Fibroblast of villous mesenchyme (primary cell): ENCODE measurements at places on chromosomes 11 and 22. TPM values are rescaled to one million over a fixed set of nuclear protein-coding genes. Genes with fewer than 3 reads are reported as not detected.

DNA sequence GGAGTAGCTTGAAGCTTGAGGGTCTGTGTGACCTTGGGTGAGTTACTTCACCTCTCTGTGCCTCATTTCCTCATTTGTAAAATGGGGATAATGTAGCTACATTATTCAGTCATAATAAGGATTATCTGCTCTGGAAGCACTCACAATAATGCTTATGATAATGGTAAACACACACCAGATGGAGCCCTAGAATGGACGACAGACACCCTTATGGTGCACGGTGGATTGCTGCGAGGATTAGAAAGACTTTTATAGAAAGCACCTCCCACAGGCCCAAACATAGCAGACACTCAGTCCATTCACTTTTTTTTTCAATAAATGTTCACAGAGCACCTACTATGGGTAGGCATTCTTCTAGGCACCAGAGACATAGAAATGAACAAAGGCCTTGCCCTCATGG is 53.8 kb downstream of the LARGE1 start:
- DNase-seq: no peak

DNA sequence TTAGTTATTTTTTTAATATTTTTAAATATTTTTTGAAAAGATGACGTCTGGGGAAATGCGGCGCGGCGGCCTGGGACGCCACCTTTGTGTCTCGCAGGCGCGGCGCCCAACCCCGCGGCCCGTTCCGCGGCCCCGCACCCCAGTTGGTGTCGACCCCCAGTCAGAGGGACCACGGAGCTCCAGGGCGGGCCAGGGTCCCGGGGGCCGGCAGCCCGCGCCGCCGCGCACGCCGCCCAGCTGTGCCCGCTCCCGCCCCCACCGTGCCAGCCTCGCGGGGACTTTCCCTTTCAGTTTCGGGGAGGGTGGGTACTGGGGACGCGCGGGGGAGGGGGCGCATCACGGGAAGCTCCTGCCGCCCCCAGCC is 1.6 kb downstream of the CCND1 start:
- DNase-seq: no peak

DNA sequence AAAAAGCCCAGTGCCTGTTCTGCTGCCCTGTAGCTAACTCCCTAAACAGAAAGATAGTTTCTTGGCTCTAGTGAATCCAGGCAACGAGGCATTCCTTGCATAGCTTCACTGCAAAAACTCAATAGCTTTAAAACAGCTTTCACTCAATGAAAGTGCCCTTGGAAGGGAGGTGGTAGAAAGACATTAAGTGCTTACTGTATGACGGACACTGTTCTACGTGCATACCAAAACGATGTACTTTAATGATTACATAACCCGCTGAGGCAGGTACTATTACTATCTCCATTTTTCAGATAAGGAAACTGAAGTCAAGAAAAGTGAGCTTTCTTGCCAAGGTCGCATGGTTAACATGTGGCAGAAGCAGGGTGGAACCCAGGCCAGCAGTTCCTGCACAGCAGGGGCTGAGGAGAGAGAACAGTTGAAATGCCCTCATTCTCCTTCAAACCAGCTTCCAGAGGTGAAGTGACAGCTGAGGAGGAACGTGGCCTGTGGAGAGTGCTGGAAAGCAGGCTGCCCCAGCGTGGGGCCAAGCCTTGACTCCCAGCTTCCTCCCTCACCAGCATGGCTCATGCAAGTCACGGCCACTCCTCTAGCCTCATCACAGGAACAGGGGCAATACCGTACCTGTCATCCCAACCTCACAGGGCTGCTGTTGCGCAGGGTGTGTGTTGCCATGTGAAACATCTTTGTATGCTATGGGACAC is 227.5 kb upstream of the NARS2 start:
- no peak for DNase-seq

Gene OR51F2
- total RNA-seq: not detected in 2 replicates

GRCh38 chr11:70489276-70489675 is 90.9 kb downstream of the CTTN start:
- no peak for DNase-seq

DNA sequence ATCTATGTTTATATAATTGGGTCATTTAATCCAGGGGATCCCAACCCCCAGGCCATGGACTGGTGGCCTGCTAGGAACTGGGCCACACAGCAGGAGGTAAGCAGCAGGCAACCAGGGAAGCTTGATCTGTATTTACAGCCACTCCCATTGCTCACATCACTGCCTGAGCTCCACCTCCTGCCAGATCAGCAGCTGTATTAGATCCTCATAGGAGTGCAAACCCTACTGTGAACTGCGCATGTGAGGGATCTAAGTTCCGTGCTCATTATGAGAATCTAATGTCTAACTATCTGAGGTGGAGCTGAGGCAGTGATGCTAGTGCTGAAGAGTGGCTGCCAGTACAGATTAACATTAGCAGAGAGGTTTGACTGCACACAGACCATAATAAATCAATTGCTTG is 32.8 kb downstream of the MS4A2 start:
- DNase-seq: no peak

Gene NAALADL1
- 23.7 and 27.4 TPM in 2 replicates for total RNA-seq

DNA sequence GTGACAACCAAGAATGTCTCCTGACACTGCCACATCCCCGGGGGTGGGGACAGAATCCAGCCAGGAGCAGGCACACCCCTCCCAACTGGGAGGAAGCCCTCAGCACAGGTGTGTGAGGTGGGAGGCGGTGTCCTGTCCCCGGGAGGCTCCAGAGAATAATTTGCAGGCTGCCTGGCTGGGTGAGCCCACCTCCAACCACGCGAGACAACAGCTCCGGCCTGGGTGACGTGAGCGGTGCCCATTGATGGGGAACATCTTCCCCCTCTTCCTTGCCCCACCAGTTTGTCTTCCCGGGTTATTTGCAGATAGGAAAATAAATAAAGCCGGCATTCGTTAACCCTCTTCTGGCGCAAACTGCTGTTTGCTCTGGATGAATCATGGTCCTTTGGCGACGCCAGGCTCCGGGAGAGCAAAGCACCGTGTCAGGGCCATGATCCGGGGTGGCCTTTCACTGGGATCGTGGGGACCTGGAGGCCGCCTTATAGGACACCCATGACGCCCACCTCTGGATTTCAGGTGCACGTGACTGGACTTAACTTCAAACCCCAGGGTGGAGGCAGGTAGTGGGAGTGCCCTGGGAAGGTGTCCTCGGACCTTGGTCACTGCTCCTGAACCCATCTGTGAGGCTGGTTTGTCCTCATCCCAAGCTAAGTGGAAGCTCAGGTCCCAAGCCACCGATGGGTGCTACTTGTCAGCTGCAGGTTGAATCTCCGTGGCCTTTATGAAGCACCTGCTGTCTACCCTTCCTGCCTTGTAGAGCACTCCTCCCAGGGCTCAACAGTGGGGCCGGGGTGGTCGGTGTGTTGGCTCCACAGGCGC is 13.9 kb downstream of the CCND1 start:
- no peak for DNase-seq

DNA sequence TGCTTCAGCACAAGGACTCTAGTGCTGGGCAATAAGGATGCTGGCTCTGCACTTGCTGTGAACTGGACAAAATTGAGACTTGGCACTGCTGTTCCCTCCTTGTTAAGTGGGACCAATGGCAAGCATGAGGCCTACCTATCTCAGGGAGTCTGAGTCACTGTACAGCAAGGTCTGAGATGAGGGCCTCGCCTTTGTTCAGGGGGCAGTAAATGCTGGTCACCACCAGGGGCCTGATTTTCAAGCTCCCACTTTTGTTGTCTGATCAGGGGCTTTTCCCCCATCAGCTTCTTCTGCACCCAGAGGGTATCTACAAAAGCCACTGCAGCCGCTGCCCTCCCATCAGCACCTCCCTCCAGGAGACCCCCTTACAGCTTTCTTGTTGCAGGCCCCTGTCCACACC is 22.8 kb downstream of the DHCR7 start:
- no peak for DNase-seq

Gene AIFM3
- total RNA-seq: 0.32 and 0.43 TPM in 2 replicates

GRCh38 chr11:45489281-45489905 is 176.0 kb downstream of the CHST1 start:
- DNase-seq: no peak

DNA sequence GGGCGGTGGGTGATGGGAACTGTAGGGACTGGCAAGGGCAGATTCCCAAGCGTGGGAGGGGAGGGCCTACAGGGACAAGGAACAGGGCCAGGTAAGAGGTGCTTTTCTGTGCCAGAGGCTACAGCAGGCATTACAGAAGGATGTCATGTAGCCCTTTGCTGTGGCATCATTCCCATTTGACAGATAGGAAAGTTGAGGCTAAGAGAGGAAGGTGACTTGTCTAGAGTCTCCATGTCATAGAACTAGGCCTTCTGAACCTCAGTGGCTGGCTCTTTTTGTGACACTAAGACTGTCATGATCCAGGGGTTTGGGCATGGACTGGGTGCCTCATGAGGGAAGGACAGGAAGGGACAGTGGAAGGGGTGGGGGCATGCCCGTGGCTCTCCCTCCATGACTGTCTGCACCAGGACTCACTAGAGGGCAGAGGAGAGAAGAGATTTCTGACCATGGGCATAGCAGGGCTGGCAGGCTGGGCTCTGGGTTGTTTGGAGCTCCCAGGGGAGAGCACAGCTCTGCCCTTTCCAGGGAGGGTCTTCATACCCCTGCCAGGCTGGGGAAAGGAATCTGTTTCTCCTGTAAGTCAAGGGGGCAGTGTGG is 3.2 kb downstream of the MMP11 start:
- DNase-seq: no peak

- DNase-seq: peak; percentile 71
Observed at GRCh38 chr11:110173811-110174644, 80.8 kb downstream of the ZC3H12C start.

DNA sequence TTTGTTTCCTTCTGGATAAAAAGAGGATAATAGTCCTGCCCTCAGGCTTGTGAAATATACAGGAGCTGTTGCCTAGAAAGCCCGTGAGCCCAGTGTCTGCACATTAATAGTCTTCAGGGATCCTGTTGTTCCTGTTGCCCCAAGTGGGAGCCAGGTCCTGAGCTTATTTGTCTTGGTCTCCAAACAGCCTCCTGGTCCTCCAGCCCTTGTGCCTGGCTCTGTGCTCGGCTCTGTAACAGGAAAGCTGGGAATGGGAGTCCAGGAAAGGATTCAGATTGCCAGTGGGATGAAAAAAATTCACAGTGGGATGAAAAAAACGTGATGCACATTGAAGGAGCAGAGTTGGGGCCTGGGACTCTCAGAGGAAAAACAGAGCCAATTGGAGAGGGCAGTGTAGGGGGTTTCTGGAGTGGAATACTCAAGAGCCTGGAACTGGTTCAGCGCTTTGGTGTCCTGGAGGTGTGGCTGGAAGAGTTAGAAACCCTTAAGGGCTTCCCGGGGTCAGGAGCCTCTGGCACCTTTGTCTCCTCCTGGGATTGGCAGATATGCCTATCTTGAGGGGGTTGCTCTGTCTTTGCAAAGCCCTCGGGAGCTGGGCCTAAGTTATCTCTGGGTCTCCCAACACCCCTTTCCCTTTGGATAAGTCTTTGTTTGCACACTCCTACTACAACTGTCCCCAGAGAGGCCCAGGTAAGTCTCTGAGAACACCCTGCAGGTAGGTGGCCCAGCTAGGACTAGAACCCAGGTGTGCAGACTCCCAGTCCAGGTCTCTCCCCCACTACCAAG is 2.3 kb upstream of the INPPL1 start:
- no peak for DNase-seq

Gene TRMU
- 21.6 and 31.1 TPM in 2 replicates for total RNA-seq

- no peak for DNase-seq
Observed at GRCh38 chr11:70377645-70378044, 20.7 kb upstream of the CTTN start.

- DNase-seq: no peak
Observed at GRCh38 chr11:71066311-71066710, 186.1 kb downstream of the SHANK2 start.

GRCh38 chr11:105000167-105000566 is 22.8 kb downstream of the CASP5 start:
- no peak for DNase-seq

DNA sequence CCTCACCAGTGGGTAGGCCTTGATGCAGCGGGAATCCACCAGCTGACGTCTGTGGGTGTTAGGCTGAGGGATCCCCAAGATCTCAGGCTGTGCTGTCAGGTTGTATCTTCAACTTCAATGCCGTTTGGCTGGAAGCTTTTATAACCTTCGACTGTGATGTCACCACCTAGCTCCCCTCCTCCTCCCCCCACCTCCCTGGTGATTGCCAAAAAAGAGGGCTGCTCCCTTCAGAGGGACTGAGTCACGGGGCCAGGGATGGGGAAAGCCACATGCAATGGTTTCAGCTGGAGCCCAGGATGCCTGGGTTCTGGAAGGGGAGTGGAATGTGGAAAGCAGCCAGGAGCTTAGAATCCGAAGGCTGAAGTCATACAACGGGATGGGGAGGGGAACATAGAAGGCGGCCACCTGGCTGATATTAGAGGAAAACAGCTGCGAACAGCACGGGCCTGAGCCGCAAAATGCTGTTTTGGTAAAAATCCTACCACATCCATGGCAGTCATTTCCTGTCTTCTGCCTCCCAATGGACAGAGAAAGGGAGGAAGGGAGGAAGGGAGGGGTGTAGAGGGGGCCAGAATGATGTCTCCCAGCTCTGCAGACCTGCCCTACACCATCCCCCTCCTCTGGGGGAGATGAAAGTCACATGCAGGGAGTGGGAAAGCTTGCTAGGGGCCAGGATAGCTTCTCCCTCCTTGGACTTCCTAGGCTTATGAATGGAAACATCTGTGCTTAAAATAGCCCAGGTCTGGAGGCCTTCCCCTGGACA is at the start of gene LRRN4CL:
TSS of gene LRRN4CL (minus strand) at position 110 of the 763 bp plus-strand sequence. CDS start 1,022 bp downstream, outside the sequence.
- peak; percentile 93 for DNase-seq
